Subcutaneous preadipocyte (primary cell): ENCODE measurements at places on chromosomes 11 and 22. TPM values are rescaled to one million over a fixed set of nuclear protein-coding genes. Genes with fewer than 3 reads are reported as not detected.

C11orf87 gene
- not detected in 2 replicates for total RNA-seq

RHOG gene
- 14.7 and 18.4 TPM in 2 replicates for total RNA-seq

OR52N4 gene
- not detected in 2 replicates for total RNA-seq

HSPB2 gene
- total RNA-seq = 0.20 and 0.73 TPM in 2 replicates

CHEK1 gene
- 36.0 and 45.9 TPM in 2 replicates for total RNA-seq

TMPRSS5 gene
- under 0.01 TPM in 1 of 2 replicates, not detected in the other for total RNA-seq

WNT7B gene
- 0.39 TPM in 1 of 2 replicates, not detected in the other for total RNA-seq

FGF19 gene
- total RNA-seq = not detected in 2 replicates

TRIM5 gene
- 26.1 and 31.9 TPM in 2 replicates for total RNA-seq

ABCC8 gene
- total RNA-seq = not detected in 2 replicates

MPEG1 gene
- under 0.01 TPM in 1 of 2 replicates, not detected in the other for total RNA-seq

CARD16 gene
- total RNA-seq = 1.8 and 2.2 TPM in 2 replicates

KCNQ1OT1 gene
- 3.3 and 4.7 TPM in 2 replicates for total RNA-seq

KRTAP5-10 gene
- total RNA-seq = not detected in 2 replicates

FAM180B gene
- 0.37 TPM in 1 of 2 replicates, not detected in the other for total RNA-seq

OR8G1 gene
- not detected in 2 replicates for total RNA-seq

TPCN2 gene
- 9.2 and 13.9 TPM in 2 replicates for total RNA-seq

TREH gene
- not detected in 2 replicates for total RNA-seq

SLC22A9 gene
- not detected in 2 replicates for total RNA-seq

GAL gene
- 0.39 and 1.5 TPM in 2 replicates for total RNA-seq

OR2AG2 gene
- total RNA-seq = under 0.01 and 0.20 TPM in 2 replicates

SLN gene
- total RNA-seq = not detected in 2 replicates

CARNS1 gene
- total RNA-seq = under 0.01 TPM in 2 replicates

LMF2 gene
- total RNA-seq = 32.3 and 36.9 TPM in 2 replicates

VPREB3 gene
- not detected in 2 replicates for total RNA-seq

TST gene
- total RNA-seq = 26.5 and 26.8 TPM in 2 replicates

POU2AF2 gene
- not detected in 2 replicates for total RNA-seq

TSSK2 gene
- not detected in 2 replicates for total RNA-seq

SSTR3 gene
- total RNA-seq = not detected in 2 replicates

TMPRSS6 gene
- not detected in 2 replicates for total RNA-seq

TNNT3 gene
- 0.37 TPM in 1 of 2 replicates, not detected in the other for total RNA-seq

OR52E8 gene
- total RNA-seq = not detected in 2 replicates

EFCAB6 gene
- total RNA-seq = 1.6 and 2.6 TPM in 2 replicates

TESMIN gene
- not detected in 2 replicates for total RNA-seq

SNX19 gene
- 64.7 and 84.5 TPM in 2 replicates for total RNA-seq

C22orf15 gene
- not detected in 2 replicates for total RNA-seq

CRYBB3 gene
- not detected in 2 replicates for total RNA-seq

SHANK3 gene
- total RNA-seq = 0.73 and 2.2 TPM in 2 replicates

P2RY6 gene
- not detected in 2 replicates for total RNA-seq

SGSM1 gene
- under 0.01 and 0.20 TPM in 2 replicates for total RNA-seq

MMP10 gene
- total RNA-seq = not detected in 2 replicates

C1QTNF4 gene
- under 0.01 and 0.20 TPM in 2 replicates for total RNA-seq

PIWIL4 gene
- total RNA-seq = 1.8 TPM in 2 replicates

COPB1 gene
- 168 and 220 TPM in 2 replicates for total RNA-seq

GLYATL2 gene
- 0.73 and 0.98 TPM in 2 replicates for total RNA-seq

CCDC73 gene
- not detected in 2 replicates for total RNA-seq

SYCE3 gene
- not detected in 2 replicates for total RNA-seq

OR52I1 gene
- not detected in 2 replicates for total RNA-seq

OR8K3 gene
- not detected in 2 replicates for total RNA-seq

TMEM86A gene
- 0.73 and 0.78 TPM in 2 replicates for total RNA-seq

OR5P2 gene
- not detected in 2 replicates for total RNA-seq

CEP126 gene
- 1.6 and 1.8 TPM in 2 replicates for total RNA-seq

FAM227A gene
- 1.4 and 2.2 TPM in 2 replicates for total RNA-seq

MAP4K2 gene
- total RNA-seq = 7.0 and 12.3 TPM in 2 replicates

RANGAP1 gene
- total RNA-seq = 53.6 and 93.2 TPM in 2 replicates

PCNX3 gene
- total RNA-seq = 25.4 and 33.4 TPM in 2 replicates

SMIM35 gene
- not detected in 2 replicates for total RNA-seq

MS4A12 gene
- total RNA-seq = not detected in 2 replicates

SDHAF2 gene
- total RNA-seq = 31.5 and 39.7 TPM in 2 replicates
